ENCODE measurements at places on chromosomes 12 and 14.

- DNase-seq: peak; percentile 49
These were observed 507 bp downstream of the AHSA1 start for GRCh38 chr14:77458249-77458950.

DNA sequence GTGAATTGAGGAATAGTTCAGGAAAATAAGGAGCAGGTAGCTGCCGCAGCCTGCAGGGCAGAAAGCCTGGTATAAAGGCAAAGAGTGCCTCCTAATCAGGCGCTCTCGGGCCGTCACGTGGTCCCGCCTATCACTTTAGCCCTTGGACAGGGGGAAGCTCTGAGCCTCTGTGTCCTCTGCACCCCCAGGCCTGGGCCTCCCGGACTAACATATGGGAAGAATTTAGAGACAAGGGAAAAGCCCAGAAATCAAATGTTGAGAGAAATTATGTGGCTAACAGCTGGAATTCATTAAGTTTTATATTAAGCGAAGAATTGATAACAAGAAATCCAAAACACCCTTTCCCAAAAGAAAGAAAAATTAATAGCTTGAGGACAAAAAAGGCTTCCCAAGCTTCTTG, 417.7 kb downstream of the ATP23 start:
- DNase-seq: no peak

- DNase-seq: no peak
These were observed 66.0 kb upstream of the ACTN1 start for GRCh38 chr14:69044965-69045555.

- peak; percentile 77 for DNase-seq
These were observed 3.0 kb downstream of the MIS18BP1 start for GRCh38 chr14:45249856-45250575.

DNA sequence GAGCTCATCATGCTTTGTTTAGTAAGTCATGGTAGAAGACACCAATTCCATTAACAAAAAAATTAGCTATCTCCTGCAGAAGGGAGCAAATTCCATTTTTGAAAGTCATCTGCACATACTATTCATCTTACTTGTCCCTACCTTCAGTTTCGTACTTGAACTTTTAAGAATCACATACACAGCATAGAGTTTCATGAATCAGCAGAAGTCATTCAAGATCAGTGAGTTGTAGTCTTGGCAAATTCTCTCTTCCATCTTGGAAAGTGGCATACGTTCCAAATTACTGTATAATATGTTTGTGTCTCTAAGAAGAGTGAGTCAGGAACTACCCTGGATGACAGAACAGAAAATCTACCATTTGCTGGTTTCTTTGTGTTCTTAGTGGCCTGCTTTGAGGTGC, 14.1 kb downstream of the VRK1 start:
- no peak for DNase-seq

DNA sequence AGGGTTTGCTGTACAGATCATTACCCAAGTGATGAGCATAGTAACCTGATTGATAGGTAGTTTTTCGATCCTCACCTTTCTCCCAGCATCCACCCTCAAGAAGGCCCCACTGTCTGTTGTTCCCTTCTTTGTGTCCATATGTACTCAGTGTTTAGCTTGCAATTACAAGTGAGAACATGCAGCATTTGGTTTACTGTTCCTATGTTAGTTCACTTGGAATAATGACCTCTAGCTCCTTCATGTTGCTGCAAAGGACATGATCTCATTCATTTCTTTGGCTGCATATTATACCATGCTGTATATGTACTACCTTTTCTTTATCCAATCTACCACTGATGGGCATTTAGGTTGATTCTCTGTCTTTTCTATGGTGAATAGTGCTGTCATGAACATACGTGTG, 181.6 kb upstream of the FOXG1 start:
- no peak for DNase-seq

DNA sequence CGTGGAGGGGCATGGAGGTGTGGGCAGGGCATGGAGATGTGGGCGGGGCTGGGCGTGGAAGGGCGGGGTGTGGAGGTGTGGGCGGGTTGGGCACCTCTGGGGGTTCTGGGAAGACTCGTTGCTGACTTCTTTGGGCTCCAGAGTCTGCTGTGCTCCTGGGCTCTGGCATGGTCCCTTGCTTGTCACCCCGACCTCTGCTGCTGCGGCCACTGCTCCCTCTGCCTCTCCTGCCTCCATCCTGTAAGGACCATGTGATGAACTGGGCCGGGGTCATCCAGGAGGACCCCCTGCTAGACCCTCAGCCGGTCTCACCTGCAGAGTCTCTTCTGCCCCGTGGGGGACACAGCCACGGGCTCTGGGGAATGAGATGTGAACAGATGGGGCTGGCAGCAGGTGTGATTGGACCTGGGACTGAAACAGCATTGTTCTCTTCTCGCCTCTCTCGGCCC, 15.3 kb downstream of the NOC4L start:
- DNase-seq: no peak

DNA sequence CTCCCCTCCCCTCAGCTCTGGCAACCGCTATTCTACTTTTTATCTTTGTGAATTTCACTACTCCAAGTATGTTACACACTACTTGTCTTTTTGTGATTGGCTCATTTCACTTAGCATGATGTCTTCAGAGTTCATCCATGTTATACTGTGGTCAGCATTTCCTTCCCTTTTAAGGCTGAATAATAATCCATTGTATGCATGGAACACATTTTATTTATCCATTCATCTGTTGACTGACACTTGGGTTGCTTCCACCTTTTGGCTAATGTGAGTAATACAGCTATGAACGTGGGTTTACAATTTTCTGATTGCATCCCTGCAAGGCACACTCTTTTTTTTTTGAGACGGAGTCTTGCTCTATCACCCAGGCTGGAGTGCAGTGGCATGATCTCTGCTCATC, 53.0 kb upstream of the FUT8 start:
- no peak for DNase-seq

GRCh38 chr12:104615048-104615561, 158.4 kb downstream of the CHST11 start:
- no peak for DNase-seq

- DNase-seq: peak; percentile 64
These were observed 1.1 kb downstream of the SAV1 start for GRCh38 chr14:50666772-50667683.

DNA sequence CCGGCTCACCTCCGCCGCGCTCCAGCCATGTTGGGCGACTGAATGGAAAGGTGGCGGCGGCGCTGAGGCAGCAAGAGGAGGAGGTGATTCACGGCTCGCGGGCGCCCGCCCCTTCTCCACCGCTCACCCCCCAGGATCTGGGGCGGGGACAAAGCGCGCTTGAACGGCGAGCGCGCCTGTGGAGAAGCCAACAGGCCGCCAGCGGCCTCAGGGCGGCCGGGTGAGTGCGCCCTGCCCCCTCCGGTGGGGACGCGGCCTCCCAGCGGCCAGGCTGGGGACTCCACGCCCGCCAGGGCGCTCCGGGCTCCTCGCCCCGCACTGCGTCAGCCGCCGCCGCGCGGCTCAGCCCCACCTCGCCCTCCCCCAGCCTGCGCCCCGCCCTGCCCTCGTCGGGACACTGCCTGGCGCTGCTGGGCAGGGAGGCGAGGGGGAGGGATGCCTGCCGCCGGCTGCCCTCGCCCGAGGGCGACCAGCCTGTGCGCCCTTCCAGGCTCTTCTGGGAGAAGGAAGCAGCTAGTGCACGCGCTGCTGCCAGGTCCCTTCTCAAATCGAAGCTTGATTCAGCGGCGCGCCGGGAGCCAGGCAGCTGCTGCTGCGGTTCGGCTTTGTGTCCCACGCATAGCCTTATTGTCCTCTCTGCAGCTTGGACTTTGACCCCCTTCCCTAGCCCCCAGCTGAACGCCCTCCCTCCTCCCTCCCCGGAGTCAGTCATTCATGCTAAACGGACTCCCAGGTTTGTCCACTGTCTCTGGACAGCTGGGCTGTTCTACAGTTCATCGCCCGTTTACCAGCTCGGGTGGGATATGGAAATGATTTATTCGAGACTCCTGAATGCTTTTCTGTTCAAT, at the start of gene KIF21A:
KIF21A (minus strand) TSS at position 40 of the 848 bp plus-strand sequence. CDS start 150 bp downstream, outside the sequence.
- DNase-seq: peak; percentile 97

- no peak for DNase-seq
These were observed 19.6 kb downstream of the HIGD1C start for GRCh38 chr12:50971946-50972345.

DNA sequence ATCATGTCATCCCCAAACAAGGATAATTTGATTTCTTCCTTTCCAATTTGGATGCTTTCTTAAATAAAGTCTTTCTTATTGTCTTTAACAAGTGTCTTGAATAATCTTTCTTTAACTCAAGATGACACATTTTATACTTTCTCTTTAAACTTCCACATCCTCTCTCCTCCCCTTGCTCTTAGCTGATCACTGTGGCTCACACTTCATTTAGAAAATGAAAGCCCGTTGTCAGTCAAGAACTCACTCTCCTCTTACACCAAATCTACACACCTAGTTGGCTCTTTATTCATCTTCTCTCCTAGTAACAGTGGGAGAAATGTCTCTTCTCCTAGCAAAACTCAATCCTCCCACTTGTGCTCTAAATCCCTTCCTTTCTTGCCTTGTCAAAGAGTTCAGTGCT, 10.4 kb upstream of the RMST start:
- DNase-seq: peak; percentile 52

DNA sequence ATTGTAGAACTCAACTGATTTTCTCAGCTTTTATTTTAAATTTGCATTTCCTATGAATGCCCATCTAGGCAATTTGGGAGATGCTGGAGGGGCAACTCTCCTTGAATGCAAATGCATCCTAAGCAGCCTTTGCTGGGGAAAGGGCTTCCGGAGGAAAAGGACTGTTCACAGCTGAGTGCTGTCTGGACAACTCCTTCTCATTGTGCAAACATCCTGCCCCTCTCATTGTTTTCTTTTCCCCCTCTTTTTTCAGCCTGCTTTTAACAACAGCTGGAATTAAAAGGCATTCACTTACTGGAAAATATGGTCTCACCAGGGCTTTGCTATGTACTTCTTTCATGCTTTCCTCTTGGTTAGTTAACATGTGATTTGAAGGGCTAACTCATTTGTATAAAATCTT, 397.8 kb downstream of the FUT8 start:
- no peak for DNase-seq

DNA sequence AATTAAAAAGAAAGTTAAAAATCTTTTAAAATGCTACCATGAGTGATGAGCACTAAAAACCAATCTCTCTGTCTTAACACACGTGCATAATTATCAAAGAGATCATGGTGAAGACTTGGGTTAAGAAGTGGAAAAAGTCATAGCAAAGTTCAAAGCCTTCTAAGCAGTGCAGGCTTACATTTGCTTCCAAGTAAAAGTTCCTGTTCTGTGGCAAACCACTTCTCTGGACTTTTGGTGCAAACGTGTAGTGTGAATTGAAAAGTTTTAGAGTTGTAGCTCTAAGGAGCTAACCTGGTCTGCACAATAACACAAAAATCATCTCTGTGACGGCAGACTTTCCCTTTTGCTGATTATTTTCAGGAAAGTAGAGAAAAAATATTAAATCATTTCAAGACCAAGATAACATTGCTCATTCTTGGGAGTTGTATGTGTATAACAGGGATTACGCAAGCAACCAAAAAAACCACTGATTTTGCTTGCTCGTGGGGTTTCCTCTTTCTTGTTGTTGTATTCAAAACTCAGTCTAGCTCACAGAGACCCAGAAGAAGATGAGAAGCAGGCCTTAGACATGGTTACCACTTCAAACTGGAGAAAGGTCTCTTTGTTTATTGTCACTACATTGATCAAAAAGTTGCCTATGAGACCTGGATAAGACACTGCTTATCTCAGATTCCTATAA, 2.3 kb upstream of the GLIPR1 start:
- DNase-seq: peak; percentile 35

DNA sequence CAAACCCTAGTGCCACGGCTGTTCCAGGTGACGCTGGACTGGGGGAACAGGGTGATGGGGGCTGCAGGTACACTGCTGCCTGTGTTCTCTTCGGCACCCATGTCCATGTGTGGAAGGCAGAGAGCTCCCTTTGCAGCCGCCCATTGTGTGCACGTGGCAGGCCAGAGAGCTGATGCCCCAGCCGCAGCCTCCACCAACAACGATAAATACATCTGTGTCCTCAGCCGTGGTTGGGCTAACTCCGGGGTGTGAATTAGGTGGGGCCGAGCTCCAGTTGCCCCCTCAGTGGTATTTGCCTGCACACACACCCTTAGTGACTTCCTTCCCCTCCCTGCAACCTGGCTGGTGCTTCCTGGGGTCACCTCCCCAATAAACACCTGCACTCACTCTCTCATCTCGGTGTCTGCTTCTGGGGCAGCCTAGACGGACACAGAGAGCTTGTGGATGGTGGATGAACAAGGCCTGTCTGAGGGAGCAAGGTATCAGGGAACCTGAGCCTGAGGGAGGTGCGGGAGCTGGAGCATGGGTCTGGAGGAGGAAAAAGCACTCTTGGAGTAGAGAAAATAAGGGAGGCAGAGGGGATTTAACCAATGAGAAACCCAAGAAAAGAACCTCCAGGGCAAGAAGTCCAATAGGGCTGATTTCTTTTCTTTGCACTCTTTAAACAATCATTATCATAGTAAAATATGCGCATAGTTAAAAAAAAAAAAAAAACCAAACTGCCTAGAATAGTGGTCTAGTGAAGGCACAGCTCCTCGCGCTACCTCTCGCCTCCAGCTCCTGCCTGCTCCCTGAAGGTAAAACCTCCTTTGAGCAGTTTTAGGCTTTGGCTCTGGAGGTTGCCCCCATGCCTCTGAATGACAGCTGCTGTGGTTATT, 112.6 kb downstream of the ZNF664 start:
- no peak for DNase-seq

GRCh38 chr12:82426081-82426480, 67.8 kb downstream of the METTL25 start:
- DNase-seq: no peak

DNA sequence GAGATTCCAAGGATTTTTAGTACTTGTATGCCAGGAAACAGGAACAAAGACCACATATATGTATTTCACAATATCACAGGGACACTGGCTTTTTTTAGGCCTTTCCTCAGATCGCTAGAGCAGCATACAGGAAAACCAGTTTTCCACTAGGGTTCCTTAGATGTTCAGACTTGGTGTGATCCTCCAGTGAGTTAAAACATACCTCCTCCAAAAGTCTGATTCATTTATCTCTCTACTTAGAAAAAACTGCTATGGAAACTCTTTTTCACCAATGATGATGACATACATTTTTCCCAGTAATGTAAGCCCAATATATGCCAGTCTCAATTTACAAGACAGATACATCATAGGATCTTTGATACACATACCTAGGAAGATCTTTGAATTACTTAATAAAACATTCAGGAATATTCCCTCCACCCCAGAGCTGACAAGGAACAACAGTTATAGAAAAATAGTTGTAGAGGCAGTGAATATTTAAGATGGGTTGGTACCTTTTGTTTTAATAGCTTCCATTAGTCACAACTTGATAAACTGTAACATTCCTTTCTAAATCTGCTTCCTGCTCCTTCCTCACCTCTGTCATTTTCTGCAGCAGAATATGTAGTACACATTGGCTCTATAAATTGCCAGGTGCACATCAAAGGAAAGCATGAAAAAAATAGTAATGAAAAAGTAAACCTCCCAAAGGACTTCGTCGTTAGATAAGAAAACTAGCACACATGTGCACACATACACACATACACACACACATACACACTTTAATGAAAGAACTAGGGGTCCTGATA, 27.5 kb downstream of the BCAT1 start:
- no peak for DNase-seq

GRCh38 chr14:68785534-68786490, 7.1 kb downstream of the ZFP36L1 start:
- peak; percentile 50 for DNase-seq

All from GM12865 (cell line).